NCI-H82 (cell line): ENCODE measurements at places on chromosomes 7 and 10.

DNA sequence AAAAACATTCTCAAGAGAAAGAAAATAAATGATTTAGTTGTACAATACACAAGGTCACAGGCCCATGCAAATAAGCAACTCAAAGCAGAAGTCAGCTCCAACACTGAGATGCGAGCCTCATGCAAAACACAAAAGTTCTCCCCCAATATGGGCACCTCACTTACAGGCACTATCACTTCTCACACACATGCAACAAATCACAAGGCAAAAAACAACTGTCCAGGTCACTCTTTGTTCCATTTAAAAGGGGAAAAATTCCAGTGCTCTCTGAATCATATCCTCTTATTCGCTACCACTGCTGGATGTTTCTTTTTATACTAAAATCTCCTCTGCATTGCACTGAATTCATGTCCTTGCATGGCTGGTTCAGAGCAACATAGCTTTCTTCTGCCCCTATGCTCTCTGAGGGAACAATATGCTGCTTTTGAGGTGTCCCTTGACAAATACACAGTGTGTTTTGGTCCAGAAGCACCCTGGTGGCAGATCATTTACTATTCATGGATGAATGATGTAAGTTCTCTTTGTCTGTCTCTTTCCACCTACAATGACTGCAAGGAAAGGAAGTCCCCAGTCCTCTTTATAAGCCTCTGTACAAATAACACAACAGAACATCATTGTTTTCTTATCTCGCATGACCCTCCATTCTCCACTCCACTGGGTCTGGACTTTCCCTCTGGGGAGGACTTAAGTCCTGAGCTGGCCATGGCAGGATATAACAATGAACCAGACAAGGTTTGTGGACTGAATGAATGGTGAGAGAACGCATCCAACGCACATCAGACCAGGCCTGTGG is 85.4 kb upstream of the GSDME start:
- no peak for DNase-seq

GRCh38 chr10:4283846-4284610 is 499.0 kb upstream of the KLF6 start:
- no peak for DNase-seq

GRCh38 chr7:38554586-38554985 is 76.6 kb downstream of the AMPH start:
- no peak for DNase-seq

DNA sequence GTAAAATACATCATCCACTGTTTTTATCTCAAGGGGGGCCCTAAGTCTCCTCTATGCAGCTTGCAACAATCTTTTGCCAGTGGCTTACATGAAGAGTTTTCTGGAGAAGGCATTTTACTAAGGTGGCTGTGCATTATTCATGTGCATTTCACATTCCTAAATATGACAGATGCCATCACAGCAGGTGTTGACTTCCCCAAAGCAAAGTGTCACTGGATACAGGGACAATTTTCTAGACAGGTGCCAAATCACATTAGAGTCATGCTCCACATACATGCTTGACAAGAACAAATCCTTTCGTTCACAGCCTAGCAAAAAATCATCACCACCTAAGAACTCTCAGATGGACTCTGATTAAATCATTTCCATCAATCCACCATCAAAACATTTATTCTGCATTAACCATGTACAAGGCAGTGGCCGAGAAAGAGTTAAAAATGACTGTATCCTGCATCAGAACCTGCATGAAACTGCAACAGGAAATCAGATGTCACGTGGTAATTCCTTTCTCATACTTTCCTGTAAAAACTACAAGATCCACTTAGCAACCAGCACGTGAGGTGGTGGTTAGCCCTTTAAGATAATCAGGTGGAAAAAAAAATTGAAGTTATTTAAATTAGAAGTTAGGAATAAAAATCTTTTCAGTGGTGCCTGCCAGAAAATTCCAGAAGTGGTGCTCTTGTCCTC is 88.2 kb upstream of the AFAP1L2 start:
- peak; percentile 1 for DNase-seq

DNA sequence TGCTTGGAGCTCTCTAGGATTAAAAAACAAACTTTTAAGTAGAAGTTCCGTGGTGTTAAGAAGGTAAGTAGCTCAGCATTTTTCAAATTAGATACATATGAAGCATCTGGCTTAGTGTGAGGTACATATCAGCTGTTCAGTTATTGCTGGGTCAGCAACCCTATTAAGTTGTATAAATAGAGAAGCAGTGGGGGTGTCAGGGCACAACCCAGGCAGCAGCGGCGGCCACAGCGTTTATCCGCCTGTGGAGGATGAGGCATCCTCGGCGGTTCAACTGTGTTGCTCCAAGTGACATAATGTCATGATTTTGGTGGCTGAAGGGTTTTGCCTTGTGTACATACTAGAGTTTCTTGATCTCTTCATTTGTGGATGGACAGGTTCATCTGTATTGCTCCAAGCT is 54.6 kb upstream of the KIF5B start:
- no peak for DNase-seq

GRCh38 chr7:21123586-21123985 is 304.3 kb upstream of the SP4 start:
- DNase-seq = no peak
